ENCODE measurements at places on chromosomes 2 and 18.

- DNase-seq = no peak
These were observed 634.9 kb downstream of the EPHA4 start for GRCh38 chr2:220937245-220937644.

DNA sequence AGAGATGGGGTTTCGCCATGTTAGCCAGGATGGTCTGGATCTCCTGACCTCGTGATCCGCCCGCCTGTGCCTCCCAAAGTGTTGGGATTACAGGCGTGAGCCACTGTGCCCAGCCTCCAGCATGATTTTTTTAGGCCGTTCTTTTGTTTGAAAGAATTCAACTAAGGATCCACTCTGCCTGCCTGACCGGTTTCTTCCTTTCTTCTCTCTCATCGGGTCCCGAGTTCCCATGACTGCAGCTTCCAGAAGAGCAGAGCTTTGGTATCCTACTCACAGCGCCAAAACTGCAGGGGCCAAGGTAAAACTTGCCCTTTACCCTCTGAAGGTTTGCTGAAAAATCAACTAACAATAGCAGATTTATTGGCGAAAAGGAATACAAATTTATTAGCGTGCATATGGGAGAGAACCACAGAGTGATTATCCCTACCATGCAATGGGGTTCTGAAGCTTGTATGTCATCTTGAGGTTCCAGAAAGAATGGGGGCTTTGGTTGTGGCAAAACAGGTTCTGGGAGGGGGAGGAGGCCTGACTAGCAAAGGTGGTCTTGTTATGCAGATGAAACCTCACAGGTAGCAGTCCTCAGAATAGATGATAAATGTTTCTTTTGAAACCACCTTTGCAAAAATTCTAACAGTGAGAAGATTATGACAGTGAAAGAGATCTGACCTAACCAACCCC lies 87.0 kb upstream of the MSH6 start:
- no peak for DNase-seq

- no peak for DNase-seq
These were observed 68.5 kb downstream of the PIGN start for GRCh38 chr18:62118328-62118727.

GRCh38 chr2:26184555-26185303 lies 11.8 kb downstream of the GAREM2 start:
- no peak for DNase-seq

- DNase-seq = no peak
These were observed 86.5 kb upstream of the DLGAP1 start for GRCh38 chr18:4541588-4541987.

DNA sequence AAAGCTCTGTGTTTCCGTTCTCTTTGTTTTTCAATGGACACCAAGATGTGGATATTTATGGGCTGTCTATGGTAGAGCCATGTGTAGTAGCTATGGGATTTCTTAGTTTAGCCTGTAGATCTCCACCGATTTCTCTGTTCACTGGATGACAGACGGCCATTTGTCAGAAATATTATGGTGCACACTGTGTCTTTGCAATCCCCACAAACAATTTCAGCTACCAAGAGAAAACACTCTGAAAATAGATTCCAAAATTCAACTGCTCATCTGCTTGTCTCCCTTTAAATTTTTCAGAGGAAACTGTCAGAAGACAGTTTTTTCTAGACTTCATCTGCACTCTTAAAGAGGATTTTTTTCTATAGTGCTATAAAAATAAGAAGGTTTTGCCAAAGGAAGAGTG lies 166.8 kb downstream of the CD226 start:
- DNase-seq = no peak

DNA sequence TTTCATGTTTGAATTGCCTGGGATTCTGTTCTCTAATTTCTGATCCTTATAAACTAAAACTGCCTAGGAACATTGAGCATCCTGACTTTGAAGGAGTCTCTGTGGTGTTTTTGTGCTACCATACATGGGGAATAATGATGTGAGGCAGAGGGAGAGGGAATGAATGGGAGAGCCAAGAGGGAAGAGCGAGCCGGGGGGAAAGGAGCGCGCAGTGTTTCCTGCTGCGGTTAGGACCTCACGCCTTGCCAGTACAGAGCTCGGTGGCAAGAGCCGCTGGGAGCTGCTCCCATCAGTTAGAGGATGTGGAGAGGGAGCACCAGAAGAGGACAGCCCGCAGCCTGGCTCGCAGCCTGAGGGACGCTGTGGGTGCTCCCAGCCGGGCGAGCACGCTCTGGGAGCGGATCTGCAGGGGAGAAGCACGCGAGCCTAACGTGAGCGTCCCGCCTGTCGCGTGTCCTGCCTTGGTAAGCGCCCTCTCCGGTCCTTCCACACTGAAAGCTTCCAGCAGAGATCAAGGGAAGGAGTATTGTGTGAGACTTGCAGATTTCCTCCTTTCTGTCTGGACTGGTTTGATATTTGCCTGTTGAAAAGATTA lies 114.7 kb downstream of the FAM210A start:
- DNase-seq = no peak

Measured in NCI-H1105 (cell line).